ENCODE measurements at places on chromosomes 16 and 17.

- no peak for DNase-seq
These were observed 22.5 kb downstream of the HEATR9 start for GRCh38 chr17:35846055-35846809.

DNA sequence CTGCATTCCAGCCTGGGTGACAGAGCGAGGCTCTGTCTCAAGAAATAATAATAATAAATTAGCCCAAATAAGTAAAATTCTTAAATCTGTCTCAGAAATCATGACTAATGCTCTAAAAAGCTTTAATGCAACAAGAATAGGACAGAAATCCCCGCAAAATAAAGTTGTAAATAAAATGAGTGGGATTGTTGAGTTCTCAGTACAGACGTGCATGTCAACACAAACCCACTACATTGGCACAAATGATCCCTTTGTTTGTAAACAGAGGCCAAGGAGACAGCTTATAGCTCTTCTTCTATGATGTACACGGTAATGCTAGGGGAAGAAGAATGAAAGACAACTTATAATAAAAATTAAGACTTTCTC lies 6.0 kb downstream of the STAT5B start:
- DNase-seq = no peak

DNA sequence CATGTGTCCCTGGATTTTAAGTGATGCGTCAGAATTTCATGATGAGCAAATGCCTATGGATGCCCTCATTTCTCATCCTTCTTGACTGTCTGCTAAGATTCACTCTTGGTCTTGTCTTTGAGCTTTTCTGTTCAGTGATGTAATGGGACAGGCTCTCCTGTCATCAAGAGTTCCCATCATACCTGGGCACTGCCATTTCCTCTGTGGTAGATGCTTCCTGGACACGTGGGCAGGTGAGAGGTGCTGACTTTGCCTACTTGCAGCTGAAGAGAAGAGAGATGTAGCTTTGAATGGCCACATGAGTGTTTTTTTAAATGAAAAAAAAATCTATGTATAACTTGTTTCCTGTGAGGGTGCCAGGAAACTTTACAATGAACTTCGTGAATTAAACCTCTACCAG lies 557.7 kb downstream of the MAF start:
- no peak for DNase-seq

GRCh38 chr17:44917456-44917855 lies 2.2 kb upstream of the GFAP start:
- no peak for DNase-seq

GRCh38 chr17:76527430-76528111 lies 9.9 kb downstream of the CYGB start:
- DNase-seq = no peak

DNA sequence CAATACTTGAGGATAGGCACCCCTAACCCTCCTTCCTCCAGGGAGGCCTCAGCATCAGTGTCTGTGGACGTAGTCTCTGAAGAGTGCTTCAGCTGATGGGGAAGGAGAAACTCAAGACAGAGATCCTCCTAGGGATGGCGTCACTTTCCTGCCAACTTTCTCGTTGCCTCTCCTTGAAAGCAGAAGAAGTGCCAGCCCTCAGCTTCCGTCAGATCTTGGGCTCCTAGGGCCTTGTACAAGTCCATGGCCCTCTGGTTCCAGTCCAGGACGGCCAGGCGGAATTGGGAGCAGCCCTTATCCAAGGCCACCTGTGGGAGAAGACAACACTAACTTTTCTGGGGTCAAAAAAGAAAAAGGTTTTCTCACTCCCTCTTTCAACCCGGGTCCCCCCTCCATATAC lies 1.3 kb downstream of the SAT2 start:
- DNase-seq = no peak

GRCh38 chr17:51435171-51435552 lies 174.8 kb downstream of the UTP18 start:
- no peak for DNase-seq

DNA sequence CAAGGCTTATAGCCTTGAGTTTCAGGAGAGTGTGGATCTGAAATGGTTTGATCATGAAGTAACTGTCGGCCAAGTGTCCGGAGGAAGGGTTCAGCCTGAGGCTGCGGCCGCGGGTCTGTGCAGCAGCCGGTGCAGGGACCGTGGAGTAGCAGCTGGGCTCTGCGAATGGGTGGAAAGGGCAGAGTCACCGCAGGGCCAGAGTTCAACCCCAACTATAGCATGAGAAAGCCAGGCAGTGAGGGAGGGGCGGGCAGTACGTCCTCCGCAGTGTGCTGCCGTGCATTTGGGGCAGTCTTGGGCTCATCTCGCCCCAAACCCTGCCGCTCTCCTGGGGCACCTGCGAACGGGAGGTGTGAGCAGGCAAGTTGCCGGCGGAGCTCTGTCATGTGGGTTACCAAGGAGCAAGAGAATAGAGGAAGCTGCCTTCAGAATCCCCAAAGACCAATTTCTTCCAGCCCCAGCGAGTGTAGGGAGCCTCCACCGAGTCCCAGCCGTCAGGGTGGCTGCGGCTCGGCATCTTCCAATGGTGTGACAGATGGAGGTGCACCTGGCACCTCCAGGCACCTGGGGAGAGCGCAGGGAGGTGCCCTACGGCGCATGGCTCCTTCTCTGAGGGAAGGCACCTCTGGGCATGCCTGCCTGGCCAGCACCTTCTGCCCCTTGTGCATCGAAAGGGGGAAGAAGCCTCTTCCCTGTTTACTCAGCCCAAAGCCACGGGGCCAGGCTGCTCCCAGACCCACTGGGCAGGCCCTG lies 87.3 kb downstream of the RPA1 start:
- DNase-seq = no peak

Measured in stimulated activated CD8-positive, alpha-beta memory T cell treated with anti-CD3 and anti-CD28 coated beads, Interleukin-12 subunit alpha, Interleukin-12 subunit beta, amount 100 ng/mL, for 4 hours (primary cell).